ENCODE measurements at places on chromosomes 13 and 19.

DNA sequence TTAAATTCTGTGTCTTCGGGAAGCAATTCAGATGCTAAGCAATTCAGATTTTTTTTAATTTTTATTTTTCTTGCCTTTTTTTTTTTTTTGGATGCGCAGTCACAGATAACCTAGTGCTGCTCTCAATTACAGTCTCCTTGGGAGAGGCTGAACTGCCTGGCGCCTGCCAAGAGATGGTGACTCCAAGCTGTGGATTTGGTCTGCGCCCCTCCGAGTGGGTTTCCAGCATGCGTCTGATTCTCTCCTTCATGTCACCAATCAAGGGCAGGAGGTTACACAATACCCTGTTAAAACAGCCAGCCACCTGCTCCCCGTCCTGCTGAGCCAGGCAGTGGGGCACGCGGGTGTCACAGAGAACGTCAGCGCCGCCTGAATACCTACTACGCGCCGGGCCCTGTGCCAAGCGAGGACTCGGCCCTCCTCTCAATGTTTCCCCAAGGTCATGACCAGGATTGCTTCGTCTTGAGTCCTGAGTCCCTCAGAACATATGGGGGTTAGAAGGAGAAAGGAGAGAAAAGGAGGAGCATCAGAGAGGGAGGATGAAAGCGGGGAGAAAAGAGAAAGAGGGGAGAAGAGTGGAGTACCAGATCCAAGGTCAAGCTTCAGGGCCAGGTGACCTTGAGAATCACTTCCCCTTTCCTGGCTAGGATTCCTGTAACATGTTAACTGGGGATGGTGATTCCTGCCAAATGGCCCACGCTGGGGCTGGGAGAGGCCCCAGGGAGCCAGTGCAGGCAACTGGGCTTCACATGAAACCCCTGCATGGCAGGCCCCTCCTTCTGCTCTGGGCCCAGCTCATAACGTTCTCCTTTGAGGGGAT lies 213.6 kb downstream of the URI1 start:
- no peak for DNase-seq

DNA sequence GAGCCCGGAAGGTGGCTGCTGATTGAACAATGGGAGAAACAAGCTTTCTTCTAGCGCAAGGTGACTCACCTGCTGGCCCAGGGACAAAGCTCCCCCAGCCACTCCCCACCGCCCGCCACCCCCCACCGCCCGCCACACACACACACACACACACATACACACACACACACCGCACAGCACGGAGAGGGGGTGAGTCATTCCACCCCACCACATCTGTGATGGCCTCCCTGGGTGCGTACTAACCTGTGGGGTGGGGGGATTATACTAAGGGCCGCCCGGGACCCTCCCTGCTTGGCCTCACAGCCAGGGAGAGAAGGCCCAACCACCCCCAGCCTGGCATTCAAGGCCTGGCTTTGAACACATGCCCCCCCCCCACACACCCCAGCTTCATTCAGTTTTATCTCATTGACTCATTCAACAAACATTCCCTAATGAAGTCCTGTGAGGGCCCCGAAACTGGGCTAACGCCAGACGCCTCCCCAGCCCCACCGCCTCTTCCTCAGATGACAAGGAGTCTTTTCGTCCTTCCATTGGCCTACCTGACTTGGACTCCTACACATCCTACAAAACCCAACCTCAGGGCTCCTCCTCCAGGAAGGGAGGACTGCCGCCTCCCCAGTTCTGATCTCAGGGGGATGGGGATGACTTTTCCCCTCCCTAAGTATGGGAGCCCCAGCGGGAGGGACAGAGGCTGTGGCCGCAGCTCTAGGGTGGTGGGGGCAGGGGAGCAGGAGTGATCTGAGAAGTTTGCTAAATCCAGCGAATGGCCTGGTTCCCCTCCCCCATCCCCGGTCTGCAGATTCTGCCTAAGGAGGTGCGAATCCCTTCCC lies 5.8 kb upstream of the ONECUT3 start:
- no peak for DNase-seq

DNA sequence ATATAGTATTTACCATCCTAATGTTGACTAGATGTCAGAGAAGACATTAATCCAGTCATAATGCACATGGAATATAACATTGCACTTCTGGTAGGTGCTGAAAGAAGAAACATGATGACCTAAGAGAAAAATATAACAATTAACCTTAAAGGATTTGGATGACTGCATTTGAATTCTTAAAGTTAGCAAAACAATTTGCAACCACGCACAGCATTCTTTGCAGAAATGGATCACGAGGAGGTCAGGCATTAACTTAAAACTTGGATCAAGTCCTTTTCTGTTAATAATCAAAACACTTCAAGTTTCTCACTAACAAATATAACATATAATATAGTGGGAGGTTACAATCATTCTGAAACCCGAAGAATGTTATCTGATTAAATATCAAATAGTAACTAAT lies 525.0 kb upstream of the SLITRK6 start:
- no peak for DNase-seq

DNA sequence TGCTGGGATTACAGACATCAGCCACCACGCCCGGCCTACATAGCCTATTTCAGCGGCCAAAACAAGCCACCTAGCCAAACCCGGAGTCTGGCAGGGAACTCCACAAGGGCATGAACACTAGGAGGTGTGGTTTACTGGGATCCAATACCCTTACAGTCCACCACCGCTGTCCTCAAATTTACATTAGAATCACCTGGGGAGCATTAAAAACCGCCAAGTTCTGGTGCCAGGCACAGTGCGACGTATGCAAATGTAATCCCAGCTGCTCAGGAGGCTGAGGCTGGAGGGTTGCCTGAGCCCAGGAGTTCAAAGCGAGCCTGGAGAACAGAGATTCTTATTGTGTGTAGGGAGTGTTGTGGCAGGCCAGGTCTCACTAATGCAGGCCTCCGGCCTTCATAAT lies 4.2 kb upstream of the AP1M1 start:
- DNase-seq, result peak; percentile 75

DNA sequence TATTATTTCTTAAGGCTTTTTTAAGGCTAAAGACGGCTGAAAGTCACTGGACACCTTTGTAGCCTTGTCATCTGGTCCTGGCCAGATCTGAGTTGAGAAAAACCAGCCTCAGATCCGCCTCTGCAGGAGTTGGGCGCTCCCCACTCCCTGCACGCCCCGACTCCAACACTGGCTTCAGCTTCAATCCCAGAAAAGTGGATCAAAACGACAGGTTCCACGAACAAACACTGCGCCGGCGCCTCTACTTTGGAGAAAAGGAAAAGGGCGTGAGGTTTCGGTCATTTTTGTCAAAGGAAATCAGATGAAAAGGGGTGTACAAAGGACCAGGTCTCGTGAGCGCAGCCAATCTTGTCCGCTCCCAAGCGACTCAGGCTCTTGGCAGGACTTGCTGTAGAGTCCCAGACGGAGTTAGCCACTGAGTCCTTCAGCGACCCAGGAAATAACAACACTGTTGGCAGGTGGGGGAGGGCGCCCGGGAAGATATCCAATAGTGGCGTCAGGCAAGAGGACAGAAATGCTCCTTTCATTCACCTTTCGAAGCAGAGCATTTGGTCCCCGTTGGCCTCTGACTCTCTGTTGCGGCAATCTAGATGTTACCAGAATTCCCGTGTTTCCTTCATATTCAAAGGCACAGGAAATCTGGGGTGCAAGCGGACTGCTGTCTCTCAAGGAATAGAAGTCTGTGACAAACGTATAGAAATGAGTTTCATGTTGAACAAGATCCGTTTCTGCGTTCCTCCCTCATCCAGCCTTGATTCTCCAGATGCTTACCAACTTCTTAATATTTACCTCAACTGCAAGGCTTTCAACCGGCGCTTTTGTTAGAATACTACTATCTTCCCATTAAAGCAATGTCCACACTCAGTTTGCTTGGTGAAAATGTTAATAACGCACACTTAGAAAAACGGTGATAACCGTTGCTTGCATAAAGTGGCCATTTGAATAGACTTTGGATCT lies 1.8 kb upstream of the CCNA1 start:
- DNase-seq, result no peak
